ENCODE measurements at places on chromosomes 7 and 10.

- no peak for DNase-seq
These were observed 88.3 kb downstream of the GOLGA7B start for GRCh38 chr10:97937928-97938327.

- DNase-seq, result no peak
These were observed 35.1 kb upstream of the DNAJB6 start for GRCh38 chr7:157301610-157302120.

- DNase-seq, result no peak
These were observed 31.5 kb downstream of the EPC1 start for GRCh38 chr10:32315424-32315823.

- DNase-seq, result no peak
These were observed 61.8 kb upstream of the LRRN3 start for GRCh38 chr7:111029141-111029572.
